Right atrium auricular region (tissue), 2 donors: ENCODE measurements at places on chromosomes 2 and 18. TPM values are rescaled to one million over a fixed set of nuclear protein-coding genes. Genes with fewer than 3 reads are reported as not detected.

GRCh38 chr2:7280790-7281189 lies 363.6 kb downstream of the RNF144A start:
- no peak for DNase-seq

DNA sequence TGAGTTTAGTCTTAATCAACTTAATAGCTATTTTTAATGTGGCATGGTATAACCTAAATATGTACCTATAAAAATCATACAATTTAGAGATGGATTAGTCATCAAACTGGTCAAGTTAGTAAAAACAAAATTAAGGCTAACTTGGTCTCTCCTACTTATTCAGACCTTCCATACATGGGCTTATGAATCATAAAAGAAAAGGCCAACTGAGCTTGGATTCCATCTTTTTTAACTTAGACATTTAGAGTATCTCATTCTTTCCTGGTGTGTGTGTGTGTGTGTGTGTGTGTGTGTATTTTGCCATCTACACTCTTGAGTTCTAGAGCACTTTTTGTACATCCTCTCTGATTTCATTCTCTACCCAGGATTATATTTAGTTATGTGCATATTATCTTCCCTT lies 637.5 kb downstream of the PLCL1 start:
- no peak for DNase-seq

DNA sequence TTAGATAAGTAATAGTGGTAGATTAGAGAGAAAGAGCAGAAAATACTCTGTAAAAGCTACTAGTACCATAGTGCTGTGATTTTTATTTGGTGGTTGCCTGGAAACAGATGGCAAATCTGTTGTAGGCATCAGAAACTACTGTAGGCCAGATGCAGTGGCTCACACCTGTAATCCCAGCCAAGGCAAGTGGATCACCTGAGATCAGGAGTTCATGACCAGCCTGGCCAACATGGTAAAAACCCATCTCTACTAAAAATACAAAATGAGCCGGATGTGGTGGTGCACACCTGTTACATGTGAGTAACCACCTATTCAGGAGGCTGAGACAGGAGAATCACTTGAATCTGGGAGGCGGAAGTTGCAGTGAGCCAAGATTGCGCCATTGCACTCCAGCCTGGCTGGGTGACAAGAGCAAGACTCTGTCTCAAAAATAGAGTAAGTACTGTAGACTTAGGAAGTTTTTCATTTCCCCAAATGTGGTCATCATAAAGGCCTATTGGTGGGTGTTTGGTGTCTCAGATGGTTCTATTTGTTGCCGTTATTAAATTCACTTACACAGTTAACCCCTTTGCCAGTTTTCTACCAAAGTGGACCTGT lies 79.6 kb downstream of the SPTBN1 start:
- no peak for DNase-seq

Gene GAREM2
- total RNA-seq = 48.4 TPM

Gene RGPD4
- not detected for total RNA-seq

Gene TNFAIP6
- 2.8 TPM for total RNA-seq

Gene EVX2
- not detected for total RNA-seq
